HFFc6 (cell line): ENCODE measurements at places on chromosomes 1 and 21. TPM values are rescaled to one million over a fixed set of nuclear protein-coding genes. Genes with fewer than 3 reads are reported as not detected.

GRCh38 chr21:44985441-44986401 is 45.9 kb downstream of the SLX9 start:
- no peak for DNase-seq

DNA sequence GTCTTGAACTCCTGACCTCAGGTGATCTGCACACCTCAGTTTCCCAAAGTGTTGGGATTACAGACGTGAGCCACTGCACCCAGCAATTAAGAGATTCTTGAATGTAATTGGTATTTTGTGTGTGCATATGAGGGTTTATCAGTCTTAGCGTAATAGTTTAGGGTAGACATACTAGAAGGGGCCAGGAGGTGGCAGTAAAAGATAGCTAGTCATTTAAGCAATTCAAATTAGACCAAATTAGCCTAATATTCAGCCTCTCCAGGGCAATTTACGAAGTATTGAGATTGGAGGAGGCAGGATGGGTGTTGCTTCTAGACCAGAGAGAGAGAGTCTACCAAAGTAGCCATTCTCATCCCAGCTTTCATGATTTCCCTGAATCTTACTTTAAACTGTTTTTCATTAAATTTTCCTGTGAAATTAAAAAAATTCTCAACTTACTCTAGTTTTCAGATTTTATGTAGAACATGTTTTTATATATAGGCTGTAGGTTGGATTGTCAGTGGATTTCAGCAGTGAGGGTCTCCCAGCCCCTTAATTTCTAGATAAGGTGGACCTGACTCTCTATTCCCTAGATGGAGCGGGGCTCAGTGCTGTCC is 119.7 kb downstream of the HHAT start:
- peak; percentile 48 for DNase-seq

DNA sequence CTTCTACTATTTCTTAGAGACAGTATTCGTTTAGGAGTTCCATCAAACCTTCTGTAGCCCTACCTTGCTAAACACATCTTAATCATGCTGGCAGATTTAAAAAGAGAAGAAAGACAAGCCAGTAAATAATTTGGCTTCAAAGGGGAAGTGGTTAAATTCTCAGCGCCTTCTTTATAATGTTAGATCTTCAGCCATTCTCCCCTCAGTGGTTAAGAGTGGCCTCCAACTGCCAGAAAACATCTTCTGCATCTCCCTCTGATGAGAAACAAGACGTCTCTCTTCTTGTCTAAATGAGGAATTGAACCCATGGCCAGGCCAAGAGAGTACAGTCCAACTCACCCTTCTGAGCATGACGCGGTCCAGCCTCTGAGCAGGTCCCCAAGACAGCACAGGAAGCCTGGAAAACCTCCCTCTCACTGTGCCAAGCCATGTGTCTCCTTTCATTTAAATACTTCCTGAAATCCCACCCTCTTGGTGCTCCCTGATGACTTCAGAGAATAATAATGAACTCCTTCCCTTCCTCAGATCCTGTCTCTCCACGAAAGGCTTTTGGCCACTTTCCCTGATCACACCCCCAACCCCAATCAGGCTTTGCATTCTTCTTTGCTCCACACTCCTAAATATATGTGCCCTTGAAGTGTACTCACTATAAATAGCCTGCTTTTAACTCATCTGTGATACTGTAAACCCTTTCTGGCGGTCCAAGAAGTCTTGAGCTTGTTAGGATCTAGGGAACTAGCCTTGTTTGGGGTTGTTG is 16.4 kb upstream of the LRRC52 start:
- no peak for DNase-seq

GRCh38 chr21:43355266-43355924 is 71.5 kb downstream of the SIK1 start:
- DNase-seq = no peak

GRCh38 chr1:15181564-15181963 is 28.0 kb downstream of the TMEM51 start:
- DNase-seq = no peak

DNA sequence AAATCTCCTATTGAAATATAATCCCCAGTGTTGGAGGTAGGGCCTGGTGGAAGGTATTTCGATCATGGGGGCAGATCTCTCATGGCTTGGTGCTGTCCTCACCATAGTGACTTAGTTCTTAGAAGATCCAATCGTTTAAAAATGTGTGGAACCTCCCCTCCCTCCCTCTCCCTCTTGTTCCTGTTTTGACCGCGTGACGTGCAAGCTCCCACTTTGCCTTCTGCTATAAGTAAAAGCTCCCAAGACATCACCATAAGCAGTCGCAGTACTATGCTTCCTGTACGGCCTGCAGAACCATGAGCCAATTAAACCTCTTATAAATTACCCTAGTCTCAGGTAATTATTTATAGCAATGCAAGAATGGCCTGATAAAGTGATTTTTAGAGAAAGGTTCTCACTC is 10.9 kb upstream of the RGS2 start:
- no peak for DNase-seq

- no peak for DNase-seq
These were observed 1.7 kb downstream of the FGR start for GRCh38 chr1:27633298-27633610.

GRCh38 chr1:49251019-49251784 is 474.5 kb upstream of the BEND5 start:
- DNase-seq = no peak

DNA sequence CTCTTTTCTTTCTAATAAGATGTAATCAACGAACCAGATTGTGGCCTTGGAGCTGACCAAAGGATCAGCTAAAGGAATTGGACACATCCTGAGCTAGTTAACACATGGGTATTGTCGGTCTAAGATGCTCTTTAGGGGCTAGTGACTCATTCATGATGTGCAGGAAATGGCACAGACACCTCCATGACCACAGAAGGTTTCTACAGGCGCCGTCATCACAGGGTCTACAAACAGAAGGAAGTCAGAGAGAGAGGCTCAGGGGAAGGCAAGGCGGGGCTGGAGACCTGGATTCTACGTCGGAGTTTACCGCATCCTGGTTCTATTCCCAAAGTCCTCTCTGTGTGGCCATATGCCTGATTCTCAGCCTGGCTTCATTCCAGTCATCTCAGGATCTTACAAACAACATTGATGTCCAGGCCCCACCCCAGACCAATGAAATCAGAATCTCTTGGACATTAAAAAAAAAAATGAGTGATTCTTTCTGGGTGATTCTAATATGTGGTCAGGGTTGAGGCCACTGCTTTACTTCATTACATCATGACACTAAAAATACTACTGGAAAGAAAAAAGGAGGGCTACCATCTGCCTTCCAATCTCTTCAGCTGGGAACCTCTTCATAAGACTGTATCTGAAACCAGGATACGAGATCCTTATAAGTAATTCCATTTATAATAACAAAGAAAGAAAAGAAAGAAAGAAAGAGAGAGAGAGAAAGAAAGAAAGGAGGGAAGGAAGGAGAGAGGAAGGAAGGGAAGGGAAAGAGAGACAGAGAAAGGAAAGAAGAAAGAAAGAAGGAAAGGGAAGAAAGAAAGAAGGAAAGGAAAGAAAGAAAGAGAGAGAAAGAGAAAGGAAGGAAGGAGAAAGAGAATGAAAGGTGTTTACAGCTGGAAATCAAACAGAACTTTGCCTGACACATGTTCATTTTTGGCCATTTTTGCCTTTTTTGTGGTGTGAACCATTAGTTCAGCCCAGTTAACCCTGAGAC is 11.6 kb upstream of the KCNJ15 start:
- DNase-seq = peak; percentile 97

DNA sequence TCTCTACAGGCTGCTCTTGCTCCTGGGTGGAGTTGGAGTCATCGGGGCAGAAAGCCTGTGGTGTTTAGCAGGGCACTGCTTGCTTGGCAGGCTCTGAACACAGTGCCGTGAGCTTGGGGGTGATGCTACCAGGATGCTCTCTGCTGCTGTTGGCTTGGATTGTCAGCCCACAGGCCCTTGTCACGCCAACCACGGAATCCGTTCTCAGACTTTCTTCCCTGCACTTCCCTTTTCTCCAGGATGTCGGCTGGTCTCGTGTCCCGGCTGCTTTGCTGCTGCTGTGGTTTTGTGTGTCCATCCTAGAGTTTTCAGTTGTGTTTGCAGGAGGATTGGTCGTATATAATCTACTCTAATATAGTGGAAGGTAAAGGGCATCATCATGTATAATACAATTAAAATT is 44.4 kb upstream of the TTC34 start:
- no peak for DNase-seq

- DNase-seq = no peak
These were observed 7.7 kb upstream of the CD5L start for GRCh38 chr1:157849229-157849875.

DNA sequence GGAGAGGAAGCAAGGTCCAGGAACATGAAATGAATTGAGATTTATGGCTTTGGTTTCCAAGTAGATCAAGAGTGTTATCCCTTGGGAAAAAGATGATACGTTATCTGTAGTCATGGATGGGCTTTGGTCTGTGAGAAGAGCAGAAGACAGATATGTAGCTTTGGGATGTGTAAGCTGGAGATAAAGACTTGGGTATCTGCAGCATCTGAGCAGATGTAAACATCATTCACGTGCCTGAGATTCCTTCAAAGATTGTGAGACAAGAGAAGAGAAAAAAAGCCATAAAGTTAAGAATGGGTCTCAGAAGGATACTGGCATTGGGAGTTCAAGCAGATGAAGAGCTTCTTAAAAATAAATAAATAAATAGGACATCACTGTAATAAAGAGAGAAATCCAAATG is 217.8 kb downstream of the PTPRC start:
- no peak for DNase-seq

DNA sequence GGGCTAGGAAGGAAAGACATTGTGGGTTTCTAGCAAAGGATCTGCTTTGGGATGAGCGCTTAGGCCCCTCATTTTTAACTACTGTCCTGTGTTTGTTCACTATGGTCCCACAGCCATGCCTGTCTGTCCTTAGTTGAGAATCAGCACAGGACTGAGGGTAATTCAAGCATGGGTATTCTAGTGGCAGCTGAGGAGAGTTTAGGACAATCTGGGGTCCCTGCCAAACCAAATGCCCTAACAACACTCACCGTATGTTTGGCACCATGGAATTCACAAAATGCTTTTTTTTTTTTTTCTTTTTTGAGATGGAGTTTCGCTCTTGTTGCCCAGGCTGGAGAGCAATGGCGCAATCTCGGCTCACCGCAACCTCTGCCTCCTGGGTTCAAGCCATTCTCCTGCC is 10.4 kb downstream of the ARHGEF11 start:
- no peak for DNase-seq

DNA sequence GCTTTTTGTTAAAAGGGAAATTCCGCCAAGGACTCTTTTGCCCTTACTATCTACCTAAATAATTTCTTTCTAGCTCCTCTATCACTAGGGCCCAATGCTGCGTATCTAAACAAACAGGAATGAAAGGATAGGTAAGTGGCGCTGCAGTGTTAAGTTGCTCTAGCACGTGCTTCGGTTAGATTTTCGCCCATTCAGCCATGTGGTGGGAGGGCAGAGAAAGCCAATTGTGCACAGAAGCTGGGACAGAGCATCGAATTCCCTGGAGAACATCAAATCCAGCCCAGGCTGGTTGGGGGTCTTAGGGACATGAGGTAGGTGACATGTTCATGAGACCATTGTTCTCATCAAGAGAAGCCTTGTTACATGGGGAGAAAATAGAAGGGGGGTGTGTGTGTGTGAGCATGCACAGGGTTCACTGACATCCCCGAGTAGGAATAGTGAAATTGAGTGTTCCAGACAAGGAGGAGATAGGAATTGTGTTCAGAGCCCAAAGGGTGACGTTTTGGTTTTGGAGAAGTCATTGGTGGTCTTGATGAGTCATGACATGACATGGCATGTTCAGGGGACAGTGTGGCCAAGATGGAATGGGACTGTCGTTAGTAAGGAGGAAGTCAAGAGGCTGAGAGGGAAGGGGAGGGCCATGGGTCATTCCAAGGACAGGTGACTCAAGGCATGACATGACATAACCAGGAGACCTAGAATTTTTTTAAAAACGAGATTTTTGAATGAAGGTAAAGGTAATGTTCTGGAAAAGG is 107.1 kb downstream of the TLR5 start:
- no peak for DNase-seq

DNA sequence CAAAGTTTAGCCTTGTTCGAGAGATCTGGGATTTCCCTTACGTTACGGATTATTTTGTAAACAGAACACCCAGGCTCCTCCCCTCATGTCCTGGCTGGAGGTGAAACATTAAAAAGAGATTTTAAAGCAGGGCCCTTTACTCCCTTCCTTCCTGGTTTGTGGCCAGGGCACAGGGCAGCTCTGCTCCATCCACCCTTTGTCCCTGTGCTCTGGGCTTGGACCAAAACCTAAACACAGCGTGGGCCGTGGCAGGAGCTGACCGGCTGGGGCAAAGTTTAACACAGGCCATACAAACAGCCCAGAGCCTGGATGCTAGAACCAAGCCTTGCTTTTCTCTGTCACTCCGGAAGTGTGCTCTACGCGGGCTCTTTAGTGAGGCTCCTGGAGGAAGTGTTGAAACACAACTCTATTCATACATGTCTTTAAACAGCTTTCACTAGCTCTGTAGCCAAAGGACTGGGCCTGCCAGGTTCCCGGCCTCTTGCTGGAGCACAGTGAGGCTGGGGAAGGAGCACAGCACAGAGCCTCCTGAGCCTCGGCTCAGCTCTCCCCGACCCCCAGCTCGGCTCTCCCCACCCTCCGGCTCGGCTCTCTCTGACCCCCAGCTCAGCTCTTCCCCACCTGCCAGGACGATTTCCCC is 84.7 kb downstream of the PDE9A start:
- no peak for DNase-seq

GRCh38 chr1:119737040-119737682 is 25.4 kb downstream of the PHGDH start:
- no peak for DNase-seq

GRCh38 chr21:42413093-42413492 is 9.4 kb downstream of the UBASH3A start:
- DNase-seq = no peak

GRCh38 chr1:22645931-22646330 is 2.5 kb downstream of the C1QC start:
- DNase-seq = no peak

GRCh38 chr1:185351734-185352466 is 34.9 kb upstream of the IVNS1ABP start:
- no peak for DNase-seq

DNA sequence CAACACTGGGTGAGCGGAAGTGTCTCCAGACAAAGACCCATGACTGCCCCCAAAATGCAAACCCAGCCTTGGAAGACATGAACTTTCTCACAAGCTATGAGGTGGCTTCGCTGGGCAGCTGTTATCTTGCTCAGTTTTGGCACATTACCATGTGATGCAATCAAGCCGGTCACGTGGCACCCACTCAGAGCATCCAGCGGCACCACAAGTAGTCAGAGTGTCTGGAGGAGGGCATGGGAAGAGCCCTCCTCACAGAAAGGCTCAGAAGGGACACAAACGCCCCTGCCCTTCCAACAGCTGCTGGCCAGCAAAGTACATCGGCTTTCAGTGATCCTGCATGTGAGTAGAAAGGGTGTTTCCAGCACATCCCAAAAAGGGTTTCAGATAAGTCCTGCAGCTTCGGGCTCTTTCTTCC is 145.5 kb upstream of the IRF2BP2 start:
- DNase-seq = peak; percentile 79

Gene USH2A
- 0.05 to 0.09 TPM (median 0.05 TPM) in 3 replicates for total RNA-seq

Gene RHD
- not detected in 3 replicates for total RNA-seq

Gene GJA5
- 18.6 to 23.6 TPM (median 21.5 TPM) in 3 replicates for total RNA-seq

Gene EBNA1BP2
- 121 to 150 TPM (median 138 TPM) in 3 replicates for total RNA-seq

Gene SLAMF8
- 0.39 and 0.54 TPM in 2 replicates for total RNA-seq

Gene HSD3B1
- not detected in 2 replicates for total RNA-seq

Gene EVA1C
- 2.9 and 11.9 TPM in 2 replicates for total RNA-seq
